Motor neuron (in vitro differentiated cells): ENCODE measurements at places on chromosomes 5 and 9. TPM values are rescaled to one million over a fixed set of nuclear protein-coding genes. Genes with fewer than 3 reads are reported as not detected.
A peak's percentile ranks its signal among the peaks of the same experiment; 100 is the strongest.

SPINK6 gene
- 1.1 TPM in 1 of 2 replicates, not detected in the other for total RNA-seq

SPINK5 gene
- 0.05 TPM in 2 replicates for total RNA-seq

DNA sequence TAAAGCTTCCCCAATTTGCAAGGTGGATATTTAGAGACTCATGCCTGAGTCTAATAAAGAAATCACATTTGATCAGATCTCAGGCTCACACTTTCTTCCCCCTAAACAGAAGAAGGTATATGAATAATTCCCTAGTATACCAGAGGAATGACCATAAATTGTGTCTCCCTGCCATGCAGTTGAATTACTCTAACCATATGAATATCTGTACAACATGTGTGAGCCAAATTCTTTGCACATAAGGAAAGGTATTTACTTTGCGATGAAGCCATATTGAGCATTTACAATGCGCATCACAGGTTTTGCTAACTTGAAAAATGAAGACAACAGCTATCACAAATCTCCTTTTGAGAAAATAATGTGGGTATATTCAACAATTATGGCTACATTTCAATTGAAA is 479.4 kb downstream of the NR2F1-AS1 start:
- ATAC-seq: peak; percentile 38

GRCh38 chr5:57368010-57368409 is 114.6 kb downstream of the ACTBL2 start:
- no peak for ATAC-seq

GRCh38 chr5:91397791-91398190 is 14.7 kb upstream of the ARRDC3 start:
- no peak for ATAC-seq

DNA sequence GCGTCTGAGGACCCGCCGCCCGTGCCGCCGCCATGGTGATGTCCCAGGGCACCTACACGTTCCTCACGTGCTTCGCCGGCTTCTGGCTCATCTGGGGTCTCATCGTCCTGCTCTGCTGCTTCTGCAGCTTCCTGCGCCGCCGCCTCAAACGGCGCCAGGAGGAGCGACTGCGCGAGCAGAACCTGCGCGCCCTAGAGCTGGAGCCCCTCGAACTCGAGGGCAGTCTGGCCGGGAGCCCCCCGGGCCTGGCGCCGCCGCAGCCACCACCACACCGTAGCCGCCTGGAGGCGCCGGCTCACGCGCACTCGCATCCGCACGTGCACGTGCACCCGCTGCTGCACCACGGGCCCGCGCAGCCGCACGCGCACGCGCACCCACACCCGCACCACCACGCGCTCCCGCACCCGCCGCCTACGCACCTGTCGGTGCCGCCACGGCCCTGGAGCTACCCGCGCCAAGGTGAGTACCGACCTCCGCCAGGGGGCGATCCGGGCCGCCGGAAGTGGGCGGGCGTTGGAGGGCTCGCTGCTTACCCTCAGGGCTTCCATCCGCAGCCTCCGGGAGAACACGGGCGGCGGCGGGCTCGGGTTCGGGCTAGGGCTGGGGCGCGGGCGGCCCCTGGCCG is 8.5 kb downstream of the PRR7 start:
- ATAC-seq: peak; percentile 15

DNA sequence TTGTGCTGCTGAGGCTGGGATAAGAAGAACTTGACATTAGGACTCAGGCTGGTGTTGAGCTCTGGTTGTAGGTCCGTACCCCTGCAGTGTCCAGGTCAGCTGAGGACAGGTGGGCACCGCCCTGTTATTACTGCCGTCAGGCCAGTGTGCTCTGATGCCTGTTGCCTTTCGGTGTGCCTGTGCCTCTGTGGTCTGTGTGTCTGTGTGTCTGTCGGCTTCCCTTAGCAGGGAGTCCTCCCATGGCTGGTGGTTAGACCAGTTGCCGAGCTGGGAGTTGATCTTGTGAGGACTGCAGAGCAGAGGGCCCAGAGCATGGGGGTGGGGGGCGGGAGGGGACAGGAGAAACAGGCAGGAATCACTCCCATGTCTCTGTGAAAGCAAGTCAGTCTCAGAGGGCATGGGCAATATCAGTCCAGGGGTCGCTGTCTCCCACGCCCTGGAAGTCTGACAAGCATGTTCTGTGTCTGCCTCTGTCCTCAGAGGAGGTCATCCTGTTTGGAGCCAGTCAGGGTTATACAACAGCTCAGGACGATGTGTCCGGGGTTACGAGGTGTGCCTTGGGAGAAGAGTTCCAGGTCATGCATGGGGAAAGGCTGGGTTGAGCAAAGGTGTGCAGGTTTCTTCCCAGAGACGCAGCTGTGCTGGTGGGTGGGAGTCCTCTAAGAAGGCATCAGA is 67.3 kb upstream of the GARNL3 start:
- ATAC-seq: no peak
